ENCODE measurements at places on chromosomes 3 and 15. TPM values are rescaled to one million over a fixed set of nuclear protein-coding genes. Genes with fewer than 3 reads are reported as not detected.

STX19 gene
- total RNA-seq: not detected

ROPN1 gene
- not detected for total RNA-seq

XXYLT1 gene
- total RNA-seq: 12.7 TPM

FAH gene
- total RNA-seq: 34.2 TPM

LRRC34 gene
- not detected for total RNA-seq

IGSF11 gene
- total RNA-seq: 4.8 TPM

TNNC1 gene
- total RNA-seq: 1.2 TPM

QARS1 gene
- 163 TPM for total RNA-seq

RTP4 gene
- total RNA-seq: not detected

TFRC gene
- total RNA-seq: 85.5 TPM

RAB5A gene
- 47.1 TPM for total RNA-seq

TMEM207 gene
- not detected for total RNA-seq

CLDN1 gene
- 19.6 TPM for total RNA-seq

PAQR5 gene
- 102 TPM for total RNA-seq

ZNF501 gene
- total RNA-seq: not detected

Measured in A549 treated with Hydrocortisone at 1 μM for 4 hours (cell line).